ENCODE measurements at places on chromosomes 2 and 18.

DNA sequence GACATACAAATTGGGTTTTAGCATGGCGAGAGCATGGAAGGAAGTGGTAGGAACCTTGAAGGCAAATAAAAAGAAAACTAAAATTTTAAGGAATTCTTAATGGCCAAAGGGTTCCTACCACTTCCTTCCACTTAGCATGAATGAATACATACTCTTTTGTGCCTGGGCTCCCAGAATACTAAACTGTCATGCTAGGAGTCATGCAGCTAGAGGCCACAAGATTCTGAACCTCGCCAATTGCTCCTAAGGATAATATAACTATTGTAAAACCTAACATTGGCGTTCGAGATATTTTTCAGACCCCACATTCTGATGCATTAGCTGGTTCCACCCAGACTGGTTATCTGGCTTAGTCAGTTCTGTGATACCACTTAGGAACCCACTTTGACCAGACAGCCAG lies 38.6 kb upstream of the ARHGAP25 start:
- no peak for DNase-seq

DNA sequence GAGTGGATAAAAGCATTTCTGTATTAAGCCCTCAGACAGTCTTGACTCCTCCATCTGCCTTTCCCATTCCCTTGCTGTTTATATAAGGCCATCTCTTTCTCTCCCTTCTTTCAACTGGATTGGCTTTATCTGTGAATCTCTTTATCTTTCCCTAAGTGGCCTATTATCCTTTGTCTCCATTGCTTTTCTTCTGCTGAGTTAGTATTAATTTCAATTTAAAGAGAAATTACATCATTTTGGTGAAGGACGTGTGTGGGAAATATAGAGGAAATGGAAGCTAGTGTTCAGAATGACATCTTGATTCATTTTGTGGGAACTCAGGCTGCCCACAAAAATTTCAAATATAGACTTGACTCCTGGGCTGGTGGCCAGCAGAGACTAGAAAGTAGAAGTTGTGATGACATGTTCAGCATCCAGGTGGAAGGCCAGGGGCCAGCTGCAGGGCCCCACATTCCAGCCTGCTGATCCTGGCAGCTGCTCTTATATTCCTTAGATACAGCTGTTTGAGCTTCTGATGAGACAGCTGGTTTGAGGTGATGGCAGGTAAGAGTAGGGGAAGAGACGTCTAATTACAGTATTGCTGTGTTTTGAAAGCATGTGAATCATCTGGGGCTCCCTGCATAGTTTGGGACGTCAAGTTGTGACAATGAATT lies 52.3 kb downstream of the DIS3L2 start:
- DNase-seq, result no peak

DNA sequence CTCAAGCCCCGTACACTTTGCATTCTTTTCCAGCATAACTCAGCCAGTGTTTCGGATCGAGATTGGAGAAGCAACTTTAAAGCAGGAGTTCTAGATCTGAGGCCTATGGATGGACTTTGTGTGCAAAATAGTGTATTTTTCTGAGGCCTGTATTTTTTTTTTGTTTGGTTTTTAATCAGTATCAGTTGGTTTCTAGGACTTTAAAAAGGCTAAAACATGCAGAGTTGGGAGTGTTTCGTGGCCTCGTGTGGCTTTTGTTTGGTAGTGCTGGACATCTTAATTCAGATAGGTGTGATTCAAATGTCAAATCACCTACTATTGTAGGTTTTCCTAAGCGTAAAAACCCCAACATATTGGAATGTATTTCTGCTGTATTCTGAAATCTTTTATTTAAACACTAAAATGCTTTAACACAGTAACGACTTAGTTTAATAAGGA lies 282 bp upstream of the PUS10 start:
- DNase-seq, result no peak

DNA sequence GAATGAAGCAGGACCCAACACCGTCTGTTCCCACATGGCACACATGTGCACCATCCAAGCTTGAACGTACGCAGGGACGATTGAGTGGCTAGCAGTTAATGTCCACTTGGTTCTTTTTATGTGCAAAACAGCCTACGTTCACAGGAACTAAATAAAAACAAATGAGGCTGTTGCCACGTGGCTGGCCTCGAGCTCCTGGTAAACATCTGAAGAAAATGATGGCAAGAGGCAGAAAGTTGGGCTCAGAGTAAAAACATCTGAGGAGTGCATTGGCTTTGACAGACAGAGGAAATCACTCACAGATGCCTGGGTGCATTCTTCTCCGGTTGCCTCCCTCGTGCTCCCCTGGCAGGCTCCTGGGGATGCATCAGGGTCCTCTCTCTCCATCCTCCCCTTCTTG lies 177.9 kb downstream of the NRP2 start:
- no peak for DNase-seq

GRCh38 chr2:108944601-108945331 lies 44.3 kb downstream of the EDAR start:
- DNase-seq, result no peak
